Lung (tissue), 17 donors: ENCODE measurements at places on chromosomes 11 and 22.

DNA sequence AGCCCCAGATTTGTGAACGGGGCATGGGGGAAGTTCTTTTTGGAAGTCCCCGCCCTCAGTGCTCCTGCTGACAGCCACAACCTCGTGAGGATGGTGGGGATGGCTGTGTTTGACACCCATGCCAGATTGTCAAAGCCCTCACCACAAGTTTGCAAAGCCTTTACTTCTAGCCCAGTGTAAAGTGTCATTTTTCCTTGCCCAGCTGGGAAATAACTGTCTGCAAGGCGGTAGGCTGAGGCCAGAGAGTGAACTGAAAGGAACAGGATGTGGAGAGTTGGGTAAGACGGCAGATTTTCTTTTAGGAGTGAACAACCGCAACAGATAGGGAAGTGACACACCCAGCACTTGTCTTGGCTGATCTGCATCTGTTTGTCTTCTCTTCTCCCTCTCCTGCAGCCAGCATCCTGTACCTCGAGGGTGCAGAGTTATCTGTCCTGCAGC lies 13.6 kb downstream of the IL17RA start:
- no peak for DNase-seq

GRCh38 chr11:4441515-4441914 lies 7.6 kb upstream of the OR52K2 start:
- no peak for DNase-seq

- DNase-seq: no peak
Observed at GRCh38 chr11:61593151-61593550, 12.3 kb upstream of the SYT7 start.

DNA sequence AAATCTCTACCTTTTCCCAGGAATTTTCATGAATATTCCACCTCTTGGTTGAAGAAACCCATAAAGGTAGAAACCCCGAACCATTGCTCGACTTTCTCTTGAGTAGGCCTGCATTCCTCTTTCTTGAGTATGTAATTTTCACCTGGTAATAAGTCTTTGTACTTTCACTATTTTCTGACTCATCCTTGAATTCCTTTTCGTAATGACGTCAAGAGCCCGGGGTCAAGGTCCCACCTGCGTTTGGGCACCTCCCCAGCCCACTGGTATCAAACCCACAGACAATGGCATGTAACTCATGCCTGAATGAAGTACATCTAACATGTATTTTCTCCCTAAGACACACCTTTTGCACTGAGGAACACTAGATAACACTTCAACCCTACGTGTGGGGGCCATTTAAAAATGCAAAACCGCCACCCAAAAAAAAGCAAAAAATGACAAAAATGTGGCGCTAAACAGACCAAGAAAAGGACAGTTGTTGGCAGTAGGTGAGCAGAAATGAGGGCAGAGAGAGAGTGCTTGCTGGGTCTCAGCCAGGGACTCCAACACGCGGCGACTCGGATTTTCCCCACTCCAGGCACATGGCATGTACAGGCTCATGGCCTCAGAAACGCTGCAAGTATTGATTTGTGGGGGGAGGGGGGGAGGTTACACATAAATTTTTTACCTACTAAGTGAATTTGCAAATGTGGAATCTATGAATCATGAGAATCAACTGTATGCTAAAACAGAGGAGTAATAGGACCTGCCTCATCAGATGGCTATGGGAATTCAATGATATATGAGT lies 4.1 kb upstream of the C11orf24 start:
- DNase-seq: no peak

GRCh38 chr11:77071671-77072605 lies 5.2 kb downstream of the CAPN5 start:
- peak; percentile 13 for DNase-seq

DNA sequence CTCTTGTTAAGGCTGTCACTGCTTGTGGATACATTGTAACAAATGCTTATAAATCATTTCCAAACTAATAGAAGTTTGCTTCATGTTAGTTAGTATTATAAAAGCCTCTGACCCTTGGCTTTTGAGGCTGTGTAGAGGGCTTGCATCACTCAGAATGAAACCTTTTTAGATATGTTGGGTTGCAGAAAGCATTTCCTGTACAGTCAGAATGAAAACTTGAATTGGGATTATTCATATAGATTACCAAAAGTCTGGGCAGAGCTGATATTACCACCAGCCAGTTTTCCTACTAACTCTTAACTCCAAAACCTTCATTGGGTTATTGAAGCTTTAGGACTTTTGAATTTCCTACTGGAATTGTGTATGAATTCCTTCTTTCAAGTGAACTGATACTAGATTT lies 12.0 kb downstream of the KMT2A start:
- no peak for DNase-seq

- DNase-seq: no peak
Observed at GRCh38 chr11:131612533-131612932, 242.1 kb downstream of the NTM start.

DNA sequence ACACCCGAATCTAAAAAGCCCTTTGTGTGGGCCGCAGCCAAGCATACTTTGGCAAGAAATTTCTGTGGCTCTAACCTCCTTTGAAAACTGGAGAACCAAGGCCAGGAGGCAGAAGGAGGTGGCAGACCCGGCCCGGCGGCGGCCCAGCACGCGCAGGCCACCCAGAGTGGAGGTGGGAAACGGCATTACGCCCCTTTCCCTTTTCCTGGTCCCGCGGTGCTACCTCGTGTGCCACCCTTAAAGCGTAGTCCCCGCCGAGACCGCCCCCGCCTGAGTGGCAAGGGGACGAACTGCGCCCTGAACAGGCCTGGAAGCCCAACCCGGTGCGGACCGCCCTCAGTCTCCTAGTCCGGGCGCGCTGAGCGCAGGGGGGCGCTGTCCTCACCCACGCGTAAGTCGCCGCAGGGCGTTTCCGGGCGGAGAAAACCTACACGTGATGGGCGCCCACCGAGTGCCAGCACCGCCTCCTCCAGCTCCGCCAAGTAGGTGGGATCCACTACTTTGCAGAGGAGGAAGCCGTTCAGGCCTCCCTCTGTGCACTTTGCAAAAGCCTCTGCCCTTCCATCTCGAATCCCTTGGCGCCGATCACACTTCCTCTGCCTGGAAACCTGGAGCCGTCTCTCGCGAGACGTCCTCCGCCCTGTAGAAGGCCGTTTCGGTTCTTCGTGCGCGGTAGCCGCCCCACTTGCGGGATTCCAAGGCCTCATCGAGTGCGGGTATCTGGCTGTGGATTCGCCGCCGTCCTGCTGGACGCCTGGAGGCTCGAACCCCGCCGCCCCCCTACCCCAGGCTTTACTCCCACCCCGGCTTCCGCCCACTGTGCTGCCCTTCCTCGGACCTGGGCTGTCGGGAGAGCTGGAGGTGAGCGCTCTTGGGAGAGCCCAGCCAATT lies at the start of gene ACCS:
Gene ACCS (plus strand): TSS at position 430 of the 891 bp plus-strand sequence. CDS start 1,358 bp downstream, outside the sequence.
- peak; percentile 97 for DNase-seq

- DNase-seq: peak; percentile 38
Observed at GRCh38 chr11:36056160-36056751, 112.4 kb downstream of the LDLRAD3 start.

- no peak for DNase-seq
Observed at GRCh38 chr22:30327864-30328345, 1.2 kb upstream of the TBC1D10A start.

DNA sequence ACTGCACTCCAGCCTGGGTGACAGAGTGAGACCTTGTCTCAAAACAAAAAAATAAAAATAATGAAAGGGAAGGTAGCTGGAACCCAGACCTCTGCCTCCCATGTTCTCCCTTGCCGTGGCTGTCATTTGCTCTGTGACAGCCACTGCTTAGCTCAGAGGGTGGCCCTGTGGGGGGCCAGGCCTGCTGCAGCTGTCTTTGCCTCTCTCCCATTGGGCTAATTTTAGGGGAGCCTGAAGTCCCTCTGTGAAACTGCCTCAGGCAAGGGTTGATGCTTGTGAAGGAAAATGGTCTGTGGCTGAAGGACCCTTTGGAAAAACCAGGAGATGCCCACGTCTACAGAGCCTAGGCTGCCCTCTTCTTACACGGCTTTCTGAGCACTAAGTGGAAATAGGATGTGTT lies 42.9 kb downstream of the C11orf91 start:
- no peak for DNase-seq

GRCh38 chr22:30705710-30706651 lies 11.3 kb downstream of the OSBP2 start:
- no peak for DNase-seq

DNA sequence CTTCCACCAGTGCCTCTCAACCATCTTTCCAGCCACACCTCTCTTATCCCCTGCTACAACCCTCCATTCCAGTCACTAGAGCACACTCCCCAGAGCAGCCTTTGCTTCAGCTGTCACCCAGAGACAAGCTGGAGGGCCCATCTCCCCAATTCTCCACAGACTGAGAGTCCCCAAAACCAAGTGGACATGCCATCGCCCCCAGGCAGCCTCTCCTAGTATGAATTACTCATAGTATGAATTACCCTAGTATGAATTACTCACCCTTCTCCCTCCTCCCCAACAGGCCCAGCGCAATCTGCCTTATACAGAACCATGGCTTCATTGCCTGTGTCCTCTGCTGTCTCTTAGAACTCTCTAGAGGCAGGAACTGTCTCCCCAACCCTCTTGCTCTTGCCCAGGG lies 24.8 kb downstream of the MYH9 start:
- DNase-seq: no peak

DNA sequence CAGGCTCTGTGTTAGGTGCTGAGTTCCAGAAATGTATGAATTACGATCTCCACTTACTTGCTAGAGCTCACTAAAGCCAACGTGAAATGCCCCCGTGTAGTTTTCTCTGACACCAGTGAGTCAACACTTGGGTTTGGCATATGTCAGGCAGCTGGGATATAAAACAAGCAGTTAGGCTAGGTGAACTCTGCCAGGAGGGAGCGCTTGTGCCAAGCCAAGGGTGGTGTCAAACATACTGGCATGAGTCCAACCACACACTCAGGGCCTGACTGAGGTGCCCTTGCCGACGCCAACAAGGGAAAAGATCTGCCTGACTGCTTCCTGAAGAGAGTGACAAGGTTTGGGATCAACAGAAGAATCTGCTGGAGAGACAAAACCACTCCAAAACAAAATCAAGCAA lies 167.8 kb upstream of the NARS2 start:
- DNase-seq: peak; percentile 12

DNA sequence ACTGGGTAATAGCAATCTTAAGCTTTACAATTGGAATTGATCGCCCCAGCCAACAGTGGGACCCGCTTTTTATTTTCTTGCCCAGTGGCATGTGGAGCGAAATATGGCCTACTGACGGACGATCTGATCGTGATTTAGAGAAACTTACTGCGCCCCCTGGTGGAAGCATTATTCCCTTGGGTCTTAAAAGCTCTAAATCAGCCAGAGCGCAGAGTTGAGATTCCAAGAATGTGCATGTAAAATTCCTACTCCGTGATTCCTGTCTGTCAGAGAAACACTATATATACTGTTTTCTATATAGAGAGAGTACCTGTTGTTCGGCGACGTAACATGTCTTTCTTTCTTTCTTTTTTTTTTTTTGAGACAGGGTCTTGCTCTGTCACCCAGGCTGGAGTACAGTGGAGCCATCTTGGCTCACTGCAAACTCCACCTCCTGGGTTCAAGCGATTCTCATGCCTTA lies 3.7 kb upstream of the DPF2 start:
- DNase-seq: peak; percentile 92

DNA sequence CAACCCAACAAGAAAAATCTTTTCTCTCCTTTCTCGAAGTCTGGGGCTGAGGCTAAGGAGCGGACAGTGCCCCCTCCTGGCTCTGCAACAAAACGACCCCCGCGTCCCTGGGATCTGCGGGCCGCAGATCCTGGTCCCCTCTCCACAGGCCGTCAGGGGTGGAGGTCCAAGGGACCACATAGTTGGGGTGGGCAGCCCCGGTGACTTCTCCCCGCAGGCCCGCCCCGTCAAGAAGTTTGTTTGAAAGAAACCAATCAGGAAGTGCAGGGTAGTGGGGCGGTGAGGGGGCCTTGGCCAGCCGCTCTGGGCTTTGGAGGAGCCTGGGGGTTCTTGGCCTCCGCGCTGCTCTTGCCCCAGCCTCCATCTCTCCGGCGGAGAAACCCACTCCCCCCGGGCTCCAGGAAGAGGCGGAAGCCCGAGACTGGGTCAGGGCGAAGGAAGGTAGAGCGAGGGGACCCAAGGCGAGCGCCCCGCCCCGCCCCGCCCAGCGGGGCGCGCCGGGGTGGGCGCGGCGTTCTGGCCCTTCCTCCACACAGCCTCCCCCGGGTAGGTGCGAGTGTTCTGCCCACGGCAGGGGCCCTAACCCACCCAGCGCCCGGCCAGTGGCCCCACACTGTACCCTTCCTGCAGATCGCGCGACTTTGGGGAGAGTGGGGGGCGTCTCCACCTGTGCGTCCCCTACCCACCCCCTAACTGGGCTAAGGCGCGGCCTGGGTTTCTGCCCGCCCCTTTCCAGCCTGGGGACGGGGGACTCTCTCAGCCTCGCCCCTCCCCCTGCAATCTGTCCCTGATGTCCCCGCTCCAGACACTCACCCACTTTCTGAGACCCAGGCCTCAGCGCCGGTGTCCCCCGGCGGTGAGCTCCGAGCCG lies 1.3 kb downstream of the TP53I11 start:
- DNase-seq: peak; percentile 67

GRCh38 chr11:126317756-126318573 lies 14.1 kb downstream of the DCPS start:
- peak; percentile 82 for DNase-seq

GRCh38 chr11:69375316-69376154 lies 81.6 kb downstream of the MYEOV start:
- peak; percentile 9 for DNase-seq

DNA sequence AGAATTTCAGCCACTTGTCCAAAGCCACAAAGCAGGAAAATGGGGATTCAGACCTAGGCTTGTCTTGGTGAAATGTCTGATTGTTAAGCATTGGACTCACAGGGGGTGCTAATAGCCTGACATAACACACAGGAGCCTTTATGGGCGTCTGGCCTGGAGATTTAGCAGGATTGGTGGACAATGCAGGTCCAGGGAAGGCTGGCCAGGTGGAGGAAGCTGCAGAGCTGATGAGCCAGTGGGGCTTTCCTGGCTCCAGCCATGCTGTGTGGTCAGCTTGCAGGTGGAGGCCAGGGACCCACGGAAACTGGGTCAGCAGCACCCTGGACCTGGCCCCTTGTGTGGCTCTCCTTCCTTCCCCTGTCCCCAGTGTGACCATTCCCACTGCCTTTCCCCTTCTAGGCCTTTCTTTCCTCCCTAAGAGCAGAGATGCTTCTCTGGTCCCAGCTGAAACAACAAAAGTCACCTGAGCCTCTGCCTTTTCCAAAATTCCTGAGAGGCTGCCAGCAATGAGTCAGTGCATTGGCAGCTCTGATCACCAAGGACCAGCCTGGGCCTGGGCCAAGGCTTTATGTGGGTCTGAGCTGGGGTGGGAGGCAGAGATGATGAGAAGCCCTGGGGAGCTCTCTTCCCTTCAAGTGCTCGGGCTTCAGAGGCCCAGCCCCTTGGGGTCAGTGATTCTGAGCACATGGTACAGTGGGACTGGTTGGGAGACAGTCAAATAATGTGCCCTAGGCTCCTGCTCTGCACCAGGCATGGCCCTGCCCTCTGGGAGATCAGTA lies 85.2 kb downstream of the CCDC81 start:
- peak; percentile 50 for DNase-seq
